ENCODE measurements at places on chromosomes 4 and X.

DNA sequence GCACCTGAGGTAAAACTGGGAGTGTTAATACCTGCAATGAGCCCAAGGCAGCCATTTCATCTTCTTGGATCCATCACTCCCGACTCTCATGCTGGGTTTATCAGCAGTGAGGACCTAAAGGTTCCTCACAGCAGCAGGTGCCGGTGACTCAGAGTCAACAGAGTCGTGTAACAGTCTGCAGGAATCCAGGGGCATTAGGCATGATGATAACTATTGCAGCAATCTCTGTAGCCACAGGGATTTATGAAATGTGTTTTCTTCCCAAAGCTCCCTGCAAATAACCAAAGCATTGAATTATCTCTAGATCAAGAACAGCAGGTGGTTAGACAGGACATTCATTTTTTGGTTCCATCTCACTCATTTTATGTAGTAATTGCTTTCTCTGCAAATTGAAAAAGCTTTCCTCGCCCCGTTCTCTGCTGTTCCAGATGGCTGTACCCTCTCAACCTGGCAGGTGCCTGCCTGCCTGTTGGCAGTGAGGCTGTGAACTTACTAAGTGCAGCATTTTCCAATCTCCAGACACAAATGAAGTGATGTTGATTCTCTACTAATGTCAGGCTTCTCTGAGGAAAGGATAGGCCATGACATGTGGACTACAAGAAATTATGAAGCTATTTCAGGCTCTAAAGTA lies 48.1 kb upstream of the TSPAN7 start:
- no peak for DNase-seq

GRCh38 chrX:24956828-24957227 lies 58.9 kb downstream of the ARX start:
- no peak for DNase-seq

- no peak for DNase-seq
Measured at GRCh38 chrX:20609916-20610415, 343.3 kb upstream of the RPS6KA3 start.

- DNase-seq: no peak
Measured at GRCh38 chr4:7530082-7530481, 95.4 kb upstream of the PSAPL1 start.

DNA sequence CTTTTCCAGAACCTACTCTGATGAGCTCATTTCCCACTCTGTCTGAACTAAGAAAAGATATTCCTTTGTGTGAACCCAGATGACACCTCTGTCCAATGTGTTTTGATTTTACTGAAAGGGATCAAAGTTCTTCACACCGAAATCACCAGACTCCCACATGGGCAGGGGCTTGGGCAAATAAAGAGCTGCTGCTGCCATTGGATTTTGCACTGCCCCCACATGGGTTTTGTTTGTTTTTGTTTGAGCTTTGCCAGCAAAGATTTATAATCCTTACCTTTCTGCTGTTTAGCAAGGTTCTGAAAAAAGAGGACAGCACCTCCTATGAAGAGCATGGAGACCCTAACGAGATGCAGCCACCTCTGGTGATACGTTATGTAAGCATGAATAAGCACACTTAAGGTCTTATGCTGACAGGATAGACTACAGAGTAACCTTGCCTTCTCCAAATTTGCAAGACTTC lies 44.3 kb downstream of the HSD17B13 start:
- no peak for DNase-seq

DNA sequence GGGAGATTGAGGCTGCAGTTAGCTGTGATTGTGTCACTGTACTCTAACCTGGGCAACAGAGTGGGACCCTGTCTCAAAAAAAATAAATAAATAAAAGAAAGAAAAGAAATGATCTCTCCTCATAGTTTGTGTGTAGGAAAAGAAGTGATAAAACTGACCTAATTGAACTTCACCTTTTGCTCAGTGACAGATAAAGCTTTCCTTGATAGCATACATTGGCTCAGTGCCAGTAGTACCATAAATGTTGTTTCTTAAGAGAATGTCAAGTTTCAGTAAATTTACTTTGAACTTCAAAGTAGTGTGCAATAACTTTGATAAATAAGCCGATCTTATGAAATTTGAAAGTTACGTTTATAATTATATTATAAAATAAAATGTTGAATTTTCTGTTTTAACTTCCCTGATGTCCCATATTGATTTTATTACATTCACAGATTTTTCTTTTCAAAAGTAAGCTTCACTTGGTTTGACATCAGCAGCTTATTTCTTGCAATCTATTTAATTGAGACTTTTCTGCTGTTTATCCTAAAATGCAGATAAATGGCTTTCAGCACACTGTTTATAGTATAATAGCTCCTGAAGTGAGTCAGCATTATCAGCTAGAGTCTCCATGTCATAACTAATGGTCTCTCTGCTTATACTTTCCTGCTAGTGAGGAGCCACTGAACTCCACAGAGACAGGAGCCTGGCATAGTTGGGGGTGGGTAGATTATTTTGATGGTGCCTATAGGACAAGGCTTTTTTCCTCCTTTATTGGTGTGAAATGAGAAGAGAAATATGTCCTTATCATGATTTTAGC lies 330.1 kb downstream of the BMPR1B start:
- DNase-seq: no peak

DNA sequence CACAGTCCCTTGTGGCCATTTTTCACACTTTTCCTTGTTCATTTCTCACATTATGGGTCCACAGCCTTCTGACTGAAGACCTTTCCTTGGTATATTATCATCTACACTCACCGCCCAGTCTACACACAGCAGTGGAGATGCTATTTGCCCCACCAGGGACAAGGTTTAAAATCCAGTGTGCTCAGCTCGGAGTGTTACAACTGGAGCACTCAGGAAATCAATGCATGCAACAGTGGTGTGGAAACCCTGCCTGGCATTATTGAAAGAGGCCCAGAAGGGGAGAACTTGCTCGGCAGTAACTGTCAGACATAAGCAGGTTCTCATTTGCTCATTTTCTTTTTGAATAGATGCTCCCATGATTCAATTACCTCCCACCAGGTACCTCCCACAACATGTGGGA lies 340.9 kb downstream of the DHRSX start:
- DNase-seq: no peak

GRCh38 chrX:152927858-152928760 lies 30.2 kb downstream of the ZNF185 start:
- DNase-seq: no peak

DNA sequence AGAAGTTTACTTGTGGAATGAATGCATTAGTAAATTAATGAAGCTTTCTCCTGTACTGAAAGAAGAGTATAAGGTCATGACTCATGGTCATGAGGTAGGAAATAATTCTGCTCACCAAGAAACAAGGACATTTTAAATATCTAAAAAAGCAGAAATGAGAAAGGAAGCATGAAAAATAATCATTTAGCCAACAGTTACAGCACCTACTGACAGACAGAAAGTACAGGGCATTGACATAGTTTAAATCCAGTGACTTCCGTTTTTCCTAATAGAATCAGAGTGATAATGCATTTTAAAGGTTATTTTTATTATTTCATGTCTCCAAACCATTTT lies 30.5 kb upstream of the ACSL1 start:
- DNase-seq: peak; percentile 96

GRCh38 chrX:111100191-111100590 lies 4.2 kb downstream of the PAK3 start:
- peak; percentile 23 for DNase-seq

DNA sequence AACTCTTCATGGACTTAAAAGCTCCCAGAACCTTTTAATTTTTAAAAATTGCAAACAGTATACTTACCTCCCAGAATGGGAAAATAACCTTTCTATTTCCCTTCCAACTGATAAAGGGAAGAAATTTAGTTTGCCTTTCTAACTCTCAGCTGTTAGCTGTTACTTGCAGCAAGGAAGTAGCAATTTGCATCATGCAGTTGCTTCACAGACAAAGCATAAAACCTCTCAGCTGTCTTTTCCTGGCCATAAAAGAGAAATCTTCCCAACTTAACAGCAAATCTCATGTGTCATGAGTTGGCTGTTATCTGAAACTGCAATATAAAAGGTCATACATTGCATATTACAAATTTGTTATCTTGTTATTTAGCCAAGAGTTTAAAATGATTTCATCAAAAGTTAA lies 18.4 kb downstream of the C4orf17 start:
- peak; percentile 22 for DNase-seq

GRCh38 chrX:53939127-53939526 lies 105.1 kb downstream of the PHF8 start:
- peak; percentile 0 for DNase-seq

DNA sequence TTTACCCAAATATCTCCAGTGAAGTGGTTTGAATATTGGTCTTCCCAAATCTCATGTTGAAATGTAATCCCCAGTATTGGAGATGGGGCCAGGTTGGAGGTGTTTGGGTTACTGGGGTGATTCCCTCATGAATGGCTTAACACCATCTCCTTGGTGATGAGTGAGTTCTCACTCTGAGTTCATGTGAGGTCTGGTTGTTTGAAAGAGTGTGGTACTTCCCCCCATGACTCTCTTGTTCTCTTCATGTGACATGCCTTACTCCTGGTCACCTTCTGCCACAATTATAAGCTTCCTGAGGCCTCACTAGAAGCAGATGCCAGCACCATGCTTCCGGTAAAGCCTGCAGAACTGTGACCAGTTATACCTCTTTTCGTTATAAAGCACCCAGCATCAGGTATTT lies 32.9 kb upstream of the OTUD4 start:
- no peak for DNase-seq

DNA sequence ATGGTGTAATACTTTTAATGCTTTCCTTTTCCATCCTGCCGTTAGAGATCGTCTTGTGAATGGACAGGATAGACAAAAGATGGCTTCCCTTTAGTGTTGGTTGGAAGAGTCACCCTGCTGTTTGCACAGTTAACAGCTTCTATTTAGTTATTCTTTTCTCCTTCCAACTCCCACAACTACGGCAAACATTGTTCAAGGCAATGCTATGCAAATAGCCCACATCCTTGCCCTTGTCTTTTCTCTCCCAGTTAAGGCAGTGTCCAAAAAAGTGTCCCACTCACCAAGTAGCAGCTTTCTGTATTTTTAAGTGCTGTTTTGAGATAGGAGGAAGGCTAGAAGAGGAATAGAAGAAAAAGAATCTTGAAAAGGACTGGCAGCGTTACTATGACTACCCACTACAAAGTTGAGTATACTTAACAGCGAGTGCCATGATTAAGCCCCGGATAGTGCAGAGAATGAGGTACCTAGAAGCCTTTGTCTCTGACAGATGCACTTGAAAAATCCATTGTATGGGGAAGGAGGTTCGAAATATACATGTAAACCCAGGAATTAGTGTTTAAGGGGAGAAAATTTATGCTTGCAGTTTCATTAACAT lies 12.1 kb upstream of the RUFY3 start:
- no peak for DNase-seq

DNA sequence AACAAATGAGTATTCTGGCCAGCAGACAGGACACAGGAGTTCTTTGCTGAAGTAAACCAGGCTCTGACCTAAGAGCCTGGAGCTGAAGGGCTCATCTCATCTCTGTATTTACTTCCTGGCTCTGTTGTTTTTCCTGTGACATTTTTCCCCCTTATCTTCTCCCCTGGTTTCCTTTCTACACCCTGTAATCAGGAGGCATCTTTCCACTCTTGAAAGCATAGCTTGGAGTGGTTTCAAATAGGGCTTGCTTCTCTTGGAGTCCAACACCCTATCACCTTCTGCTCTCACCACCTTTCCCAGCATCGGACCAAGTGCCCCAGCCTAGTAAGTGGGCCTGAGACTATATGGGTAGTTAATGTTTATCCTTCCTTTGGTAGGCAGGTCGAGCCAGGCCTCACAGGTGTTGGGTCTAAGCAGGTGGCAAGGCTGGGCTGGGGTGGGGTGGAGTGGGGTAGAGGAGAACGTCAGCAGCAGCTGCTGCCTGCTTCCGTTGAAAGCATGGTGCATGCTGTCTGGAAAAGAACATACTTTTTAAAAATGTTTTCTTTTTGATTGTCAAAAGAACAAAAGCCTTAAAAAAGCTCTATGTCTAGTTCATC lies 1.2 kb downstream of the DRP2 start:
- no peak for DNase-seq

DNA sequence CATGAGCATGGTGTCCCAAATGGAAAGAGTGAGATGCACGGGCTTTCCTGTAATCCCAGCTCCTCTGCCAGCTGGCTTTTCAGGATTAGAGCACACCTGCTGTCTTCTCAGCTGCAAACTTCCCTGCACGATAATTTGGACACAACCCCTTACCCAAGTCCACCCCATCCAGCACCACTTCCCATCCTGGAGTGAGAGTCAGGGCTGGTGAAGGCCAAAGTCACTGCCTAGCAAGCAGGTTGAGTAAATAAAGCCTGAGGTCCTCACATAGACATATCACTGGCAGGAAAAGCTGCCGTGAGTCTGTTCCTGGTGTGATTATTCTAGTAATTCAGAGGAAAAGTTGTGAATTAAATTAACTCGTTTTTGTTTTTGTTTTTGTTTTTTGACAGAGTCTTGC lies 113.9 kb upstream of the MBNL3 start:
- DNase-seq: no peak

- no peak for DNase-seq
Measured at GRCh38 chrX:19772822-19773628, 114.4 kb downstream of the SH3KBP1 start.

DNA sequence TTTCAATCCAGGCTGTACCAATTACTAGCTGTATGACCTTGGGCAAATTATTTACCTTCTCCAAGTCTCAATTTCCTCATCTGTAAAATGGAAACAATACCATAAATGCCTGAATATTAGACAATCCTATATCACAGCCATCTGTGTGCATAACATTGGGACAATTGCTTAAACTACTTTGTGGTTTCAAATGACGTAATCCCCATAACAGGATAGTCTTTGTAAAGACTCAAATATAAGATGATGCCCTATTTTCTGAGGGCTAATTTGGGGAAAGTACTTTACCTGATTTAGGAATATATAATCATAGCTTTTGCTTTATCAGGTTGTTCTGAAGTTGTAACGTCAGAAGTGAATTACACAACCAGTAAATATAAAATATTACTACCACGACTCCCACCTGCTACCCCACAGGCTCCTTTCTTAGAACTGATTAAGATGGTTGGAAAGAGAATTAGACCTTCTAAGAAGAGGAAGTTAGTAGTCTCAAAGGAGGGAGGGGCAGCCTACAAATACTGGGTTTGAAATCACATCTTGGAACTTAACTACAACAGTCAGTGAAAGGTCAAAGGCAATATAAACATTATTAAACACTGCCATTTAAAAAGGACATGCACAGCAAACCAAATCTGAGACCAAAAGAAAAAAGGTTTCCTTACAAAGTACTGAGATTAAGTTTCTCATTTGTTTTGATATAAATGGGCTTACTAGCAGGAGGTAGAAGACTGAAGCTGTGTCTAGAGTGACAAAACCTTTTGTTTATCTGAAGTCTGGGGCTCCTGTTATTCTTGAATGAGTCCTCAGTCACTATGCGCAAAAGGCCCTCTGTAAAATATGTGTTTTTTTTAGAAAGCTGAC lies 215.0 kb downstream of the SCFD2 start:
- DNase-seq: no peak

- no peak for DNase-seq
Measured at GRCh38 chrX:106588801-106589200, 23.0 kb upstream of the RADX start.

DNA sequence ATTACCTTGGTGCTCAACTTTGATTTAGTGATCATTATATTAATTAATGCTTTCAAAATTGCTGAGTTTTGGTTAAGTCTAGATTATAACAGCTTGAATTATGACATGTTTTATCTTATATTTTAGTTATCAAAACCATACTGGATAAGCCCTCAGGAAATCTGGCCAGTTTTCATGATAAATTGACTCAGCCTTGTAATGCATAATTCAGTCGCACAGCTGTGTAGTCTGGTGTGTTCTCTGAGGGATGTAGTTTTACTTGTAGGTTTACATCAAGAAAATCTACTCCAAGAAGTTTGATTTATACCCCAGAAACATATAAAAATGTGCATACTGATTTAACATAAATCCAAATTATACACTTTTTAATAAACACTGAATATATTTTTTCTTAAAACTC lies 477.5 kb downstream of the SPRY1 start:
- no peak for DNase-seq

Measured in inflammatory macrophage treated with lipopolysaccharide for 4 hours (primary cell).